ENCODE measurements at places on chromosomes 12 and 14.
A peak's percentile ranks its signal among the peaks of the same experiment; 100 is the strongest.

GRCh38 chr12:97112136-97112535 lies 205.1 kb downstream of the NEDD1 start:
- no peak for DNase-seq

- DNase-seq = no peak
Measured at GRCh38 chr12:101238800-101239329, 28.8 kb upstream of the SLC5A8 start.

- no peak for DNase-seq
Measured at GRCh38 chr14:54815515-54815914, 87.1 kb downstream of the GCH1 start.

GRCh38 chr12:107760207-107760808 lies 629 bp downstream of the PRDM4 start:
- no peak for DNase-seq

GRCh38 chr12:12008232-12008850 lies 62.4 kb upstream of the BCL2L14 start:
- no peak for DNase-seq

- DNase-seq = no peak
Measured at GRCh38 chr14:60863249-60863648, 117.6 kb downstream of the TRMT5 start.

GRCh38 chr12:51409846-51410245 lies 14.8 kb upstream of the SLC4A8 start:
- DNase-seq = no peak

- DNase-seq = no peak
Measured at GRCh38 chr14:64640839-64641238, 63.4 kb upstream of the PLEKHG3 start.

- DNase-seq = no peak
Measured at GRCh38 chr12:47360771-47361388, 281.1 kb upstream of the AMIGO2 start.

DNA sequence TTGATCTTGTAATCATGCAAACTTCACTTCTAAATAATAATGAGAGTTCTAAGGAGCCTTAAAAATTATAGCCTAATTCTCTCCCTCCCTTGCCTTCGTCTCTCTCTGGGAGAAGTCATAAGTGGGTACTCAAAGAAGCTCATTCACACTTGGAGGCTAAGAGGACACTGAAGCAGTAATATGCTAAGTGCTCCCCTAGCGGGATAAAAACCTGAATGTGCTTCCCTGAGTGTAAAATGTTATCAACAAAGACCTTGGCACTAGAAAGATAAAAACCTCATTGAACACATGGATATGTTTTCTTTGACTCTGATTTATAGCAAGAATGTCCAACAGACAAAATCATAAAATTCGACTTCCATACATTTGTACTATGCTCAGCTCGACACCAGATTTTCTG lies 337.9 kb upstream of the NOVA1 start:
- DNase-seq = no peak

- no peak for DNase-seq
Measured at GRCh38 chr14:93989939-93990338, 7.2 kb upstream of the CCDC197 start.

- no peak for DNase-seq
Measured at GRCh38 chr12:111160350-111161241, 208.3 kb downstream of the PHETA1 start.

DNA sequence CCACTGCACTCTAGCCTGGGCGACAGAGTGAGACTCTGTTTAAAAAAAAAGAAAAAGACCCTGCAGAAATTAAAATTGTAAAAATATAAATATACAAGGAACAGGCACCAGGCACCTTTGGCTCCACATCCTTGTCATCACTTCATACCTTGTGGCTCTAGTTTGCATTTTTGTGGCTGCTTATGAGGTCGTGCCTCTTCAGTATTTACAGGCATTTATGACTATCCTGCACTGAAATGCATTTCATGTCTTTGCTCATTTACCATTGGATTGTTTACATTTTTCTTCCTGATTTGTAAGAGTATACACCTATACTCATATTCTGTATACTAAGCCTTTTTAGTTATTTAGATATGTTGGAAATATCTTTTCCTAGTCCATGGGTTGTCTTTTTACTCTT lies 20.1 kb downstream of the BICD1 start:
- DNase-seq = no peak

DNA sequence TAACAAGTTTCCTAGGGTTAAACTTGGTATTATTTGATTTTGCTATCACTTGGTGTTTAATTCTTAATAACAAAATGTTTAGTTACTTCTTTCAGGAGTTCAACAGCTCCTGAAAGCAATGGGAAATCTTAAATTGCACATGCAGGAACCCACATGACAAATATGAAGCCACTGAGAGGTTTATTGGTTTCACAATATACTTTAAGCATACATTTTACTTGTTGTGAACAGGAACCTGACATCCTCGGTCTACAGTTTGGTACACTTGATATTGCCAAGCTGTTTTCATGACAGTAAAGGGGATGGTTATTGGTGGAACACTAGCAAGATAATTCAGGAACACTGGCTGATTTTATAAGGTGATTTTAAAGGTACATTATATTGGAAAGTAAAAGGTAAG lies 46.2 kb downstream of the SLC38A1 start:
- DNase-seq = no peak

DNA sequence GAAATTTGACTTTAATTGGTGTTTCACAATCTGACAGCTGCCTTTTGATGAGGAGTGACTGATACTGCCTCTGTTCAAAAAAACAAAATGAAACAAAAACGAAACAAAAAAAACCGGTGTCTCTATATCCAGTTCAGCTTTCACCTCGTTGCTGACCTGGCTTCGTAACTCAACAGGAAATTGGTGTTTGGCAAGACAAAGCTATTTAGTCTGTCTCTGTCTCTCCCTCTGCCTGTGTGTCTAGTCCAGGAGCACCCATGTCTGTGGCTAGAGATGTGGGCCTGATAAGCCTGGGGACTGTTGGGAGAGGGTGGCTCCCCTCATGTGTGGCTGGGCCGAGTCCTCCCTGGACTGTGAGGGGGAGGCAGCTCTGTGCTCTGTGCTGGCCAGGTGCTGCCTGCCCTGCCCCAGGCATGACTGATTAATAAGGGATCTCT lies 11.3 kb downstream of the CACNA1C start:
- no peak for DNase-seq

DNA sequence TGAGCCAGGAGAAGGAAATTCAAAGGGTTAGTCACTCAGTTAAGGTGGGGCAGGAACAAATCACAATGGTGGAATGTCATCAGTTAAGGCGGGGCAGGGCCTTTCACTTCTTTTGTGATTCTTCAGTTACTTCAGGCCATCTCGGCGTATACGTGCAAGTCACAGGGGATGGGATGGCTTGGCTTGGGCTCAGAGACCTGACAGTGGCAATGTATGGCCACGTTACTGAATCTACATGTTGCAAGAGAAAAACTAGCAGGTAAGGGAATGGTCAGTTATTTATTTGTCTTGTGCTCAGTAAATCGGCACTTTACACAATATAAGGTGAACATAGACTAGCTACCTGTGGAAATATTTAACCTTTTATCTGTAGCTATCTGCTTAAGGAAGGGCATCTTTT lies 11.9 kb downstream of the SLCO1B3 start:
- no peak for DNase-seq

- DNase-seq = no peak
Measured at GRCh38 chr12:56947633-56948456, 9.6 kb downstream of the RDH16 start.

- no peak for DNase-seq
Measured at GRCh38 chr14:69092840-69093422, 60.0 kb downstream of the DCAF5 start.

DNA sequence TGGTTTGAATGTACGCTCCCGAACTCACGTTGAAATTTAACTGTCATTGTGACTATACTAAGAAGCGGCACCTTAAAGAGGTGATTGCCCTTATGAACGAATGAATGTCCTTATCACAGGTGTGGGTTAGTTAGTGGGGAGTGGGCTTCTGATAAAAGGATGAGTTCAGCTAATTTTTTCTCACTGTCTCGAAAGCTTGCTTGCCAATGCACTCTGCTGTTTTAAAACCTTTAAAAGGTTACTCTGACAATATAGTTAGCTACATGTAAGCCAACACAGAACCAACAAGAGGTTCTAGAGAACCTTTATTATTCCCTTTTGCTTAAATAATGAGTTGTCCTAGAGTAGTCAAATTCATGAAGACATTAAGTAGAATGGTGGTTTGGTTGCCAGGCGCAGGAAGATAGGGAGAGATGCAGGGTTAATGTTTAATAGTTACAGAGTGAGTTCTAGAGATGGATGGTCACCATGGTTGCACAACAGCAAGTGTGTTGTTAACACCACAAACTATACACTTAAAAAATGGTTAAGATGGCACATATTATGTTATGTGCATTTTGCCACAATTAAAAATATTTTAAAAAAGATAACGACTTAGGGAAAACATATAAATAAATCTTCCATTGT lies 26.3 kb downstream of the RTN1 start:
- DNase-seq = no peak

- DNase-seq = no peak
Measured at GRCh38 chr14:62247266-62247665, 485.0 kb downstream of the SNAPC1 start.

- no peak for DNase-seq
Measured at GRCh38 chr12:119674560-119674959, 6.6 kb downstream of the PRKAB1 start.

- DNase-seq = peak; percentile 27
Measured at GRCh38 chr12:110001596-110001995, 2.4 kb downstream of the ANKRD13A start.

DNA sequence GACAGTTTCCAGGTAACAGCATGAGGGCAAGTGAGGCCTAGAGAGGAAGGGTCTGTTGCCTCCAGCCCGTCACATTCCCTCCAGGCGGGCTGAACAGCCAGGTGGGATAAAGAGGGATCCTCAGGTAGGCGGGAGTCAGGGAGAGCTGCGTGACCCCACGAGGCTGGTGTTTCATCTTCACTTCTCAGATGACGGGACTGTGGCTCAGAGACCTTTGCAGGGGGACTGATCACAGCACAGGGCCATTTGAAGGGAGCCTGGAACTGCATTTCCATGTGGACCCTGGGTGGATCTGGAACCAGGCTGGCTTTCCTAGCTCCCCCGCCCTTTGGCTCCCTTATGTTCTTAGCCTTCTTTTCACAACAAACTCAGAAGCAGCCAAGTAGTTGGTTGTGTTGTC lies 37.4 kb downstream of the SH2B3 start:
- DNase-seq = no peak

GRCh38 chr12:26009593-26009992 lies 51.1 kb downstream of the RASSF8 start:
- no peak for DNase-seq

DNA sequence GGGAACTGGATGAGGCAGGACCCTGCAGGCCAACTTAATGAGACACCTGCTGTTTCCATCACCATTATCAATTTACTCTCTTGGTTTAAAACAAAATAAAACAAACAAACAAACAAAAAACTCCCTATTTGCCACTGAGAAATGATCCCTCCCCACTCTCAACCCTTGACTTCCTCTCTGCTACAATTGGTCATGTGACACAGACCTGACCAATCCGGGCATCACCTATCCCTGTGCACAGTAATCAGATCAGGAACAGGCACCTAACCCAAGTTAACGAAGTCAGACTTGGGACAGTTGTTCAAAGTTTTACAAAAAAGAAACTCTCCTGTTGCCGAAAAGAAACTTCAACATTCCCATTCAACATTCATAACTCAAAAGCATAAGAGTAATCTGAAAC lies 58.4 kb downstream of the NELL2 start:
- no peak for DNase-seq

- no peak for DNase-seq
Measured at GRCh38 chr14:24279301-24280186, 8.1 kb upstream of the RABGGTA start.

DNA sequence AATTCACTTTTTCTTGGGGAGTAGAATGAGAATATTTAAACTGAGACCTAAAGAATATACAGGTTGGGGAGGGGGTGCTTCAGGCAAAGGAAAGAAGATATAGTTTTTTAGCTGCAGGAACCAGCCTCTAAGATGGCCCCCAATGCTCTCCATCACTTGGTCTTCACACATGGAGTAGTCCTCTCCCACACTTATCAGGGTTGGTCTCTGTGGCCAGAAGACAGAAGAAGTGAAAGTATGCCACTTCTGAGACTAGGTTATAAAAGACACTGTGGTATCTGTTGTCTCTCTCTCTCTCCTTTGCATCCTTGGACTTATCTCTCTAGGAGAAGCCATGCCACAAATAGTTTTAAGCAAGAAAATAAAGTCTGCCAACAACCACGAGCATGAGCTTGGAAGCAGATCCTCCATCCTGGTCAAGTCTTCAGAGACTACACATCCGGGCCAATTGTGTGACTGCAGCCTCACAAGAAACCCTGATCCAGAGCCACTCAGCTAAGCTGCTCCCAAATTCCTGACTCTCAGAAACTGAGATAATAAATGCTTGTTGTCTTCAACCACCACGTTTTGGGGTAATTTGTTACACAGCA lies 18.0 kb downstream of the PUS7L start:
- no peak for DNase-seq
